RWPE2 (cell line): ENCODE measurements at places on chromosomes 2 and 18.

DNA sequence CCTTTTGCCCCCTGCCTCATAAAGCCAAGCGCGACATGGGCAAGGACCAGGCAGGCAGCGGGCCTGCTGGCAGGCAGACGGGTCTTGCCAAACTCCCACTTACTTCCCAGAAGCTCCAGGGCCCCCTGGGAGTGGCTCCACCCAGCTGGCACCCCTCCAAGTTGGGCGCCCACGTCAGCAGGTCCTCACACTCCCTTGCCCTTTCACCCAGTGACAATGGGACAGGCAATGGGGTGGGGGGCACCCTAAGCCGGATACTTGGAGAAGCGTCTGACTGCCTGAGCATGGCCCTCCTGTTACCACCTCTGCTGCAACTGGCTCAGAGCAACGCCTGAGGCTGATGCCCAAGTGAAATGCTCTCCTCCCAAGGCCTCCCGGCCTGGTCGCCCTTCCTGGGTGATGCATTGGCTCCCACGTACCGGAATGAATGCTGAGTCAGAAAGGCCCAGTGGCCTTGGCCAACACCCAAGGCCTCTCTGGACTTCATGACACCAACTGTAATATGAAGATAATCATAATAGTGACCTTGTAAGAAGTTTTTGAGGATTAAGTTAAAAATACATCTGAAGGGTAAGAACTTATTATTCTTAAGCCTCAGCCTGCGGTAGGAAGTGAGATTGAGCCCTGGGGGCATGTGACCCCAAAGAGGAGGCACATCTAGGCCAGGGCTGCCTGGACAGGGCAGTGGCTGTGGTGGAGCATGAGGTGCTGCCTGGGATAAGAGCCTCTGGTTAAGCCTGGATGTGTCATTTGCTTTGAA lies 31.6 kb downstream of the KCNK3 start:
- DNase-seq, result no peak

GRCh38 chr18:43587538-43588153 lies 310.4 kb upstream of the SYT4 start:
- DNase-seq, result no peak

- no peak for DNase-seq
These were observed 628 bp downstream of the PPP1R7 start for GRCh38 chr2:241150660-241151530.

GRCh38 chr2:159879051-159879604 lies 81.1 kb upstream of the CD302 start:
- no peak for DNase-seq

- no peak for DNase-seq
These were observed 93.7 kb upstream of the RAB6C start for GRCh38 chr2:129885735-129886134.

DNA sequence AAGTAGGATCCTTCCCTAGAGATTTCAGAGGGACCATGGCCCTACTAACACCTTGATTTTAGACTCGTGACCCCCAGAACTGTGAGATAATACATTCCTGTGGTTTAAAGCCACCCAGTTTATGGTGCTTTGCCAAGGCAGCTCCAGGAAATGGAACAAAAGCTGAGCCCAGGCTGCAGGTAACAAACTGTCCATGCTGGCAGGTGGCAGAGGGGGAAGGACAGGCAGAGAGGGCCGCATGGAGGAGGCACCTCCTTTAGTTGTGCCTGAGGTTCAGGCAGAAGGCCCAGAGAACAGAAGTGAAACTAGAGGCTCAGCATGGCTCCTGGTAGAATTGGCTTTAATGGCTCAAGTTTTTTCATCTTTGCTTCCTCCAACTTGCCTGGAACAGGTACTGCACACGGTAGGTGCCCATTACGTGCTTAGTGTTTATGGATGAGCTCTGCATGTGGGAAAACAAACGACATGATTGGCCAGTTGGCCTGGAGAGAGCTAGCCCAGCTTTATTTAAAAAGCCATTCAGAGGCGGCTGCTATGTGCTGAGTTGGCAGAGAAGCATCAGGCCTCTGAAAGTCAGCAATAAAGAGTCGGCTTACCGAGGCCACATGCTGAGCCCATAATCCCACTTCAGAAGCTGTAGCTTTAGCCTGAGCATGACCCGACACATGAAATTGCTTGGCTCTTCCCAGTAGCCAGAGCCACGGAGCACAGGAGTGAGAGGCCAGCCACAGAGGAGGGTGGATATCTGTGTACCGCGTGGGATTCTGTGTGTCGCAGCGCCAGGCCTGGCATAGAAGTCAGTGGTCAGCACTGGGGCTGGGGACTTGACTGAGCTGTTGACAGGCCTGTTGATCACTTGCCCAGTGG lies 36.5 kb downstream of the HS1BP3 start:
- peak; percentile 45 for DNase-seq

GRCh38 chr18:45403341-45404049 lies 211.8 kb upstream of the SLC14A2 start:
- no peak for DNase-seq

- no peak for DNase-seq
These were observed 11.1 kb upstream of the IL1RN start for GRCh38 chr2:113116100-113116958.

GRCh38 chr2:198315791-198316630 lies 511.6 kb downstream of the PLCL1 start:
- DNase-seq, result no peak

GRCh38 chr18:13362607-13363006 lies 144.0 kb downstream of the LDLRAD4 start:
- DNase-seq, result no peak

- DNase-seq, result no peak
These were observed 181.2 kb downstream of the ATAD2B start for GRCh38 chr2:23745726-23746105.

DNA sequence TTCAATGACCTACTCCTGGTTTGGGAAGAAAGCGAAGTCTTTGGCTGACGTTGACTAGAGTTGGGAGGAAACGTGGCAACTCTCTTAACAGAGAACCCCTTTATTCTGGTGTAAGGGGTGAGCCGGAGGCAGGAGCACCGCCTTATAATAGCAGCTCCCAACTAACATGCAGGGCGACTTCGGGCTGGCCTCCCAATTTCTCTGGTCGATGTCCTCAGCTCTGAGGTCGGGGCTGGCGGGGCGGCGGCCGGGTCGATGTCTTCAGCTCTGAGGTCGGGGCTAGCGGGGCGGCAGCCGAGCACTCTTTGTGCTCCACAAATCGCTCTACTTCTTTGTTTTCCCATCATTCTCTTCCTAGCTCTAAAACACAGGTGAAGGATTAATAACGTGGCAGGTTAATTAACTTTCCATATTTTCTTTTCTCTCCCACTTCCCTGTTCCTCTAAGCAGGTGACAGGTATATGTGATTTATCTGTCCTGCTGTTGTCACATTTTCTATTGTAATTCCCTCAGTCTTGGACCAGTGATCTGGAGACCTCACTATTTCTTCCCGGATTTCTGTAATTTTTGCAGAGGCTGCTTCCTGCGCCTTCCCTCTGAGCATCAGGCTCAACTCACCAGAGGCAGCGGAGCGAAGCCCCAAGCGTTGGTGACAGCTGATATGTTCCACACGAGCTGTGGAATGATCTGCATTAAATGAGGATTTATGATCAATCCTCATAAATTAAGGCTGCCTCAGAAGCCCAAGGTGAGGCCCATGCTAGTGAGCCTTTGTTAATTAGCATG lies 64.3 kb downstream of the ACKR3 start:
- no peak for DNase-seq

DNA sequence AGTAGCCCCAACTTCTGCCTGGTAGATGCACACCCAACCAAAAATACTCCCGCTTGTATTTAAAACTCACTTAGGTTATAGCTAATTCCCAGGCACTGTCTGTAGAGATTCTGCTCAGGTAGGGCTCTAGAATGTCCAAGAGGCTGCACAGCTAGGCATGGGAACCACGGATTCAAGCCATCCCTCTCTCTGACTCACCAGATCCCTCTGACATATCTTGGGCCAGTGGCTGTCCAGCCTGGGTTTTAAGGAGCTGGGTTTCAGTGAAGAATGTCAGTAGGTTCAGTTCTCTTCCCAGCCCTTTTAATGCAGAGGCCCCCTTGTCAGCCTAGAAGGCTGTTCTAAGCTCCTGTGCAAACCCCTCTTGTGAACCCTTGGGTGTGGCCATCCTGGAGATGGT lies 15.9 kb upstream of the IL1R1 start:
- no peak for DNase-seq

DNA sequence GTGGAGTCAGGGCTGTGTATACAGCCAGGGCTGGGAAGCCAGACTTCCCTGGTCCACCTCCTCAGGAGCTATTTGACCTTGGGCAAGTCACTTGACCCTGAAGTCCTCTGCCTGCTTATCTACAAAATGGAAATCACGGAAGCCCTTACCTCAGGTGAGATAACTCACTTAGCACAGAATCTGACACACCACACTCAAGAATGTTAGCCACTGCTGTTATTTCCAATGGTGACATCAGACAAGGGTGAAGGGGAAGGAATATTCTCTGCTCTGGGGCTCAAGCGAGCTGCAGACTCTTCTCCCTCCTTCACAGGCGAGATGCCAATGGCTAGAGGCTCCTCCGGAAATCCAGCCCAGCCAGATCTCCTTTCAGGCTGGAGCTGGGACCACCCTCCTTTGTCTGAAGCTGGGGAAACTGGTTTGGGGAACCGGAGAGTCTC lies 189.6 kb downstream of the HAUS1 start:
- DNase-seq, result no peak

DNA sequence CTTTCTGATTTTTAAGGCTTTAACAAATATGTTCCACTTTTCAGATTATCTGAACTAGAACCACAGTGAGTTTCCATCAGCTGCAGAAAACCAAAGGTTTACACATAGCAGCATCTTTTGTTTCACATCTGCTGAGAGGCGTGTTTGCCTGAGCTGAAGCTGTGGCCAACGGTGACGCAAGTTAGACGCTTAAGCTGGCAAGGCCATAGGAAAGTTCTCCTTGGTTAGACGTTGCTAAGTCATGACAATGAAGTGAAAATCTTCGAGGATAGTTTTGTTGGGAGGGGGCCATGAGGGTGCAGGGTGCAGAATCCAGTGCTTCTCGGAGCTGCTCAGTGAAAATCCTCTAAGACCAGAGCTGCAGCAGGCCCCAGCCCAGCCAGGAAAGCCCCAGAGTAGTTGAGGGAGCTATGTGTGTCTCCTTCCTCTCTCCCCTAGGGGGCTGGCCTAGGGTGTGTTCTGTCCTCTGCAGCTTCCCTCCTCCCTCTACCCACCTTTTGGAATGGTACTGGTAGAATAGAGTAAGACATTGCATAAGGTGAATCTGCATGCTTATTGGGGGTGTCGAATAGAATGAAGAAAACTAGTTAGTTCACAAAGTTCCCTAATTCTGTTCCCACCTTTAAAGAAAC lies 105.4 kb downstream of the FHOD3 start:
- DNase-seq, result no peak

DNA sequence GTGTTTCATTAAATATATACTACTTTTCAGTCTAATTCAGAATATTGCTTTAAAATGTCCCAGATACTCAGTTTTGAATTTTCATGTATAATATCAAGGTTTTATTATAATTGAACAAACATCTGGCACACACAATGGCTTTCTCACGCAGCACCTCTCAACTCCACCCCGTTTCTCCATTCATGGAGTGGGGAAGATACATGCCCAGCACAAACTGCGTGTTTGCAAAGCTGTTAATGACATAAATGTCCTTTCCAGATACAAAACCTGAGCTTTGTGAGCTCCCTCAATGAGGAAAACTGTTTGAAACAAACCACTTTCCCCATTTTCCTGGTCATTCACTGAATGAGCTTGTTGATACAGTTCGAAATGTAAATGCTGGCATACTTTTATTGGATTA lies 150.3 kb upstream of the RASGRP3 start:
- DNase-seq, result no peak

DNA sequence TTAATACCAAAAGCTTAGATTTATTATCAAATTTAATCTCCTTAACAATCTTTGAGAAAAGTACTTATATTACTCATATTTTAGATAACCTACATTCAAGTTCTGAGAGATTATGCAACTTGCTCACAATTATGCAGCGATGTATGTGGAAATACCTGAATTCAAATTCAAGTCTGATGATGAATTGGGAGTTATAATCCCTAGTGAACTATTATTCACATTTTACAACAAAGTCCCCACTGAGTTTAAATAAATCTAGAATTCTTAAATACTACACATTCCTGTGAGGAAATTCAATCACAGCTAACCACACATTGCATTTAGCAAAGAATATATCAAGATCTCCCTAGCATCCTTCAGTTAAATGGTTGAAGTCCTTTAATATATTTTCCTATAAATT lies 278.4 kb downstream of the NOL4 start:
- DNase-seq, result no peak

DNA sequence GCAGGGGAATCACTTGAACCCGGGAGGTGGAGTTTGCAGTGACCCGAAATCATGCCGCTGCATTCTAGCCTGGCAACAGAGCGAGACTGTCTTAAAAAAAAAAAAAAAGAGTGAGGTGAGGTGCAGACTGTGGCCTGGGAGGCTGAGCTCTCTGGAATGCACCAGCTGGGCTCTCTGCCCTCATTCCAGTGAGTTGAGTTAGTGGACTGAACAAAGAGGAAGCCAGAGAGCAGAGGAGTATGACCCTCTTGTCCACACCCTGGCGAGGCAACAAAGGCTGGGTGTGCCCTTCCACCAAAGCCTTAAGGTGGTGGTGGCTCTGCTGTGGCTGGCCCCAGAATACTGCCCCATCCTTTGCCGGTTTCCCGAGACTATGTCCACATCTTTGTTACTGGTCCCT lies 71.3 kb upstream of the ACKR3 start:
- DNase-seq, result no peak

DNA sequence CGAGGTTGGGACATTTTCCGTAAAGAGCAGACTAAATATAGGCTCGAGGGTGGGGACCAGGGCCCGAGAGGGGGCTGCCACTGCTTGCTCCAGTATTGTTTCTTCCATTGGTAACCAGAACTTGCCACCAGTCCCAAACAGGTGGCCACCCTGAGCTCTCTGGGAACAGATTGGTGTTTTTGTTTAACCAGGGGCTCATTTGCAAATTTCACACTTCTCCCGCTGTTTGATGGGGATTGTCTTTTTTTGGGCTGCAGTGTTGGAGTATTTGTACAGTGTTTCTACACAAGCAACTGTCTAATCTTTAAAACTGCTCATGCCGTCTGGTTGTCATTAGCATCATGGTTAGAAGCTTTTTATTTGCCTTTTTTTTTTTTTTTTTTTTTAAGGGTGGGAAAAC lies 8.5 kb downstream of the AGAP1 start:
- DNase-seq, result no peak
